ENCODE measurements at places on chromosomes 6 and 20.

DNA sequence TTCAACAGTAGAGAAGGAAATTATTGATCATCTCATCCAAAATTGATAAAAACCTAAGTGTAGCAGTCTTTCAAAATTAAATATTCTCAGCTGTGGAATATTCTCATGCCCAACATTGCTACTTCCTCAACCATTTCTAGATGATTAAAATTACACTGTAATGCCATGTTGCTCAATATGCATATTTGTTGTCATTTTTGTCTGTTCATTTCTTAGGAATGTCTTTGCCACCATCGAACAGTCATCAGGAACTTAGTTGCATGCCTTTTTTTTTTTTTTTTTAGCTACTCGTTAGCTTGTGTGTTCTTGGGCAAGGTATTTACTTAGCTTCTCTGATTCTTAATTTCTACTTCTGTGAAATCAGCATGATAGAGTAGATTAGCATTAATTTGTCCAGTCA is 188.6 kb downstream of the DTNBP1 start:
- DNase-seq: no peak

DNA sequence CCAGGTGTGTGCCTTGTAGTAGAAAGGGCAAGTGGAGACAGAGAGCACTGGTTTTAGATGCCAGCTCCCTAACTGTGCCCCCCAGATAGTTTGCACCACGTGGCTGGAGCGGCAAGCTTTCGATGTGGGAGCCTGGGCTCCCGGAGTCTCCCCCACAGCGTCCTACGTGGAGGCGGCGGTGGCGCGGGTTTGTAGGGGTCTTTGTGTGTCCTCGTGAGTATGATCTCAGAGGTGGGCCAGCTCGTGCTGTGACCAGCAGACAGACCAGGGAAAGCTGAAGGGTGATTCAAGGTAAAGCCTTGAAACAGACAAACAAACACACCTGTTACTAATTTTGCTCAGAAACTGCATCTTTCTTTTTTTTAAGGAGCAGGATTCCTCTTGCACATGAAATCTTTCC is 5.6 kb upstream of the KCNK16 start:
- DNase-seq: no peak

DNA sequence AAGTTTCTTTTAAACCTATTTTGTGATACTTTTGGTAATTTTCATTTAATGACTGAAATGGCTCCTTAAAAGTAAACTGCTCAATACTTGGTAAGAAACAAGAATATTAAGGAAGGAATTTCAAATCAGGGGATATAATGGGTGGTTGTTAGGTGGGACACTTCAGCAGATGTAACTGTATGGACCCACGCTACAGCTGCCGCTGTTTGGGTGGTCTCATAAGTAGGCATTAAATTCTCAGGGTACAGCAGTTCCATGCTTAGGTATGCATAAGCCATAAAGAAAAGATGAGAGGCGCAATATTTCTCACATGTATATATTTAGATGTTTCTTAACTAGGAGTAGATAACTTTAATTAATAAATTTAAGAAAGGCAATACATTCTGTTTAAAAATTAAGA is 35.0 kb downstream of the COL19A1 start:
- no peak for DNase-seq

DNA sequence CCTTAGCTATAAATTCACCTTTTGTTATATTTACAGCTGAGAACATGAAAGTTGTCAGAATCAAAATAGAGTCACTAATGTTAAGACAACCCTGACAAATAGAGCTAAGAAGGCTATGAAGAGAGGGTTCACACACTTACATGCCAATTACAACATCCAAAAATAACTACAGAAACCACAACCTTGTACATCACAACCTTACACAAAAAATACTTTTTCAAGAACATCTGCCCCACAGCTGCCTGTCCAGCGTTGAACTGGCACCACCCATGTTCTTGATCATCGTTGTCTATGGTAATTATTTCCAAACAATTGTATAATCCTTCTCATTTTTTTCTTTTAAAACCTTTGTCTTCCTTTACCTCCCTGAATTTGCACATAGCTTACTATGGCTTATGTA is 231.2 kb upstream of the FKBP1C start:
- DNase-seq: no peak

- DNase-seq: no peak
These were observed 332.6 kb downstream of the ADGRB3 start for GRCh38 chr6:68967549-68968300.

DNA sequence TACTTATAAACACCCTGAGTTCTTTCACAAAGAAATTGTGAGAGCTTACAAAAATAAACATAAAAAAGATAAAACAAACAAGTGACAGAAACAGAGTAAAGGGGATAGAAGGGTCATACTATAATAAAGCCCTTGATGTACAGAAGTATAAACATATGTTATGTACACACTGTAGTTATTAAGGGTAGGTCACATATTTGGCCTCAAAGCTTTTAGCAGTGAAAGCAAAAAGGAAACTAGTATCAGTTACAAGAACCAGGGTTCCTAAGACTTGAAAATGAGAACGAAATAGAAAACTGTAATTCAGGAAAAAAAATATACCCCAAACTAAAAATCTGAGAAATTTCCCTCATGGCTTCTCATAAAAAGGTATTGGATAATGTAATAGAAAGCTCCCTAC is 380.6 kb downstream of the HDGFL1 start:
- no peak for DNase-seq

GRCh38 chr6:55868771-55869479 is 6.5 kb downstream of the BMP5 start:
- no peak for DNase-seq

DNA sequence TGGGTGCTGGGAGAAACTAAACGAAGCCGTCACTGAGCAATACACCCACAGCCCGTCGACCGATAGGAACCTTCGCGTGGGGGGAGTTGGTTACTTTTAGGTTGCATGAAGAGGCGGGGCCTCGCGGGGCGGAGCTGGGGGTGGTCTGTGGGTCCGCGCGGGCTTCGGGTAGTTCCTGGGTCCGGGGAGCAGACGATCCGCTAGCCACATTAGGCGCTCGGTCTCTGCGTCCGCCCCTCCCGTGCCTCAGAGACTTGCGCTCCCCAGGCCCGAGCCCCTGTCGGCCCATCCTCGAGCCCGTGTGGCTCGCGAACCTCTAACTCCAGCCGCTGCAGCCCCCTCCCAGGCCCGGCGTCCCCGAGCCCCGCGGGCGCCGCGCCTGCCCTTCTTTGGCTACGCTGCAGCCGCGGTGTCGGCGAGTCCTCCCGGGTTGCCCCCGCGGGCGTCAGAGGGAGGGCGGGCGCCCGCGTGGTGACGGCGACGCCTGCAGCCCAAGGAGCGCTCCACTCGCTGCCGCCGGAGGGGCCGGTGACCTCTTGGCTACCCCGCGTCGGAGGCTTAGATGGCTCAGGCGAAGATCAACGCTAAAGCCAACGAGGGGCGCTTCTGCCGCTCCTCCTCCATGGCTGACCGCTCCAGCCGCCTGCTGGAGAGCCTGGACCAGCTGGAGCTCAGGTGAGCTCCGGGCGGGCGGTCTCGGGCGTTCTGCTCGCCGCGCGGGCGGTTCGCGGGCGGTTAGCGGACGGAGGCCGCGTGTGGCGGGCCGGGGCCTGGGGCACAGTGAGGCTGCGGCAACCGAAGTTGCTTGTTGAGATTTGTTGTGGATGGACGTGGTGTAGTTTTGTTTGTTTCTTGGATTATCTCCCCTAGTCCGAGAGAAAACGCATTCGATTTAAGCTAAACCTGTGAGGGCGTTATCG is at the start of gene BAG2:
BAG2 (plus strand) TSS at position 191 of the 920 bp plus-strand sequence; CDS start at position 563, 372 bp downstream.
- peak; percentile 38 for DNase-seq

DNA sequence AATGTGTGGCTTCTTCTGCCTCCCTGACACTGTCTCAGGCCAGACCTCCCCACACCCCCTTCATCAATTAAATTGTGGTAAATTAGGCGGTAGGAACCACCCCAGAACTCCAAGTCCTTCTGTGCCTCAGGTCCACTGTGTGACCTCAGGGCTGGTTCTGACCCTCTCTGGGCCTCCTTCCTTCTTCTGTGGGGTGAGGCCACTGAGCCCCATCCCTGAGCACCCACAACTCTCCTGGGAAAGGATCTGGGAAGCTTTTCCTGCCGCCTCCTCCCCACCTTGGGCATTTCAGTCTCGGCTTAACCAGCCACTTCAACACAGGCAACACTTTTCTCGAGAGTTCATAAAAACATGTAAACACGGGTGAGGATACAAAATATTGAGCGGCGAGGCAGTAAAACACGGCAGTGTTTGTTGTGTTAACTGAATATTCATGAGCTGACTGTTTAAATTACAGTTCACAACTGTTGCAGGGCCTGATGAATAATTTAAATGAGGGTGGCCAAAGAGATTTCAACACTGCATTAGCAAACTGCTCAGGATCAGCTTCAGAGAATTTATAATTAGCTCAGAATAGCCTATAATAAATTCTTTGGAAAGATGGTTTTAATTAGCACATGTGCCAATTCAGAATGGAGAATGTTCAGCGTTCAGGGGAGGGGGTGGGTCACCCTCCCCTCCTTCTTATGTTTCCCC is 112.1 kb downstream of the TOX2 start:
- no peak for DNase-seq

GRCh38 chr20:63833776-63834490 is 2.9 kb upstream of the ZBTB46 start:
- no peak for DNase-seq

DNA sequence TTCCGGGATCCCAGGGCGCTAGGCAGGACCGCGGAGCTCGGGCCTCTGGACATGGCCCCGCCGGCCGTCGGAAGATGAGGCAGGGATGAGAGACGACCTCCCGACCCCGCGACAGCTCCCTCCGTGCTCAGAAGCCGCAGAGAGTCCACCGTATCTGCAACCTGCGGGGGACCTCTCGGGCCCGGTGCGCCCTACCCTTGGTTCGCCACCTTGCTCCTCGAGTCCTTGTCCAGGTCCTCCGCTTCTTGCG is 301 bp downstream of the PPP1R3D start:
- DNase-seq: no peak

GRCh38 chr20:48155268-48155667 is 370.0 kb upstream of the SULF2 start:
- no peak for DNase-seq

- no peak for DNase-seq
These were observed 47.9 kb upstream of the NEDD9 start for GRCh38 chr6:11280394-11280793.

- no peak for DNase-seq
These were observed 15.6 kb downstream of the PPP1R10 start for GRCh38 chr6:30601436-30601814.

GRCh38 chr20:46303176-46303956 is 4.9 kb downstream of the CDH22 start:
- no peak for DNase-seq

GRCh38 chr20:41902346-41902745 is 284.2 kb upstream of the CHD6 start:
- DNase-seq: no peak

DNA sequence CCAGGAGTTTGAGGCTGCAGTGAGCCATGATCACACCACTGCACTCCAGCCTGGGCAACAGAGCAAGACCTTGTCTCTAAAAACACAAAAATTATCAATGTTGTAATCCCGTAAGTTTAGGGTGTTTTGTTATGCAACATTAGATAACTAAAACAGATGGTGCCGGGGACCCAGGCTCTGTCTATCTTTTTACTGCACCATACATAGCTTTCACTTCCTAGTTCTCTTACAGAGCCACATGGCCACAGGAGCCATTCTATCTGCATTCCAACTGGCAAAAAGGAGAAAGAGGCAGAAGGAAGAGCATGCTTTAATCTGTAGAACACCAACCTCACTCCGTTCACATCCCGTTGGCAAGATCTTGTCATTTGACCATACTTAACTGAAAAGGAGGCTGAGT is 5.4 kb upstream of the TCF15 start:
- no peak for DNase-seq

Measured in esophagus squamous epithelium (tissue), 5 donors.